Smooth muscle cell of trachea (primary cell): ENCODE measurements at places on chromosomes 6 and 20. TPM values are rescaled to one million over a fixed set of nuclear protein-coding genes. Genes with fewer than 3 reads are reported as not detected.

RPL7L1 gene
- total RNA-seq: 122 and 143 TPM in 2 replicates

CD93 gene
- 1.0 TPM in 1 of 2 replicates, not detected in the other for total RNA-seq

FAM120B gene
- 18.8 and 21.0 TPM in 2 replicates for total RNA-seq

GUCA1A gene
- total RNA-seq: 0.15 and 0.33 TPM in 2 replicates

FNDC11 gene
- 1.8 and 2.3 TPM in 2 replicates for total RNA-seq

MATN4 gene
- total RNA-seq: 0.33 TPM in 1 of 2 replicates, not detected in the other
